ENCODE measurements at places on chromosomes 13 and 19.

DNA sequence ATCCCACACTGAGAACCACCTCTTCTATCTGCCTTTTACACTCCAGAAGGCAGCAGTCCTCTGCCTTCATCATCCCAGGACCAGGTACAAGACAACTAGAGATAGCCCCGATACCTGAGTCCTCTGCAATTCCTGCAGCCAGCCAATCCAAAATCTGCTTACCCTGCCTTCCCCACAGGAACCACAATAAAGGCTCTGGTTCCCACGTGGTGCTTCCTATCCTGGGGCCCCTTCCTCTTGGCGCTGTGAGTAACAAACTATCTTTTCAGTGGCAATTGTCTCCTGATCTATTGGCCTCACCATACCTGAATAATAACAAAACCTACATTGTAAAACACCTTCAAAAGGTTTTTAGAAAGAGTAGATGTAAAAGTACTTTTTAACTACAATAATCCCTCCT, 63.1 kb downstream of the ZDHHC20 start:
- DNase-seq: no peak

DNA sequence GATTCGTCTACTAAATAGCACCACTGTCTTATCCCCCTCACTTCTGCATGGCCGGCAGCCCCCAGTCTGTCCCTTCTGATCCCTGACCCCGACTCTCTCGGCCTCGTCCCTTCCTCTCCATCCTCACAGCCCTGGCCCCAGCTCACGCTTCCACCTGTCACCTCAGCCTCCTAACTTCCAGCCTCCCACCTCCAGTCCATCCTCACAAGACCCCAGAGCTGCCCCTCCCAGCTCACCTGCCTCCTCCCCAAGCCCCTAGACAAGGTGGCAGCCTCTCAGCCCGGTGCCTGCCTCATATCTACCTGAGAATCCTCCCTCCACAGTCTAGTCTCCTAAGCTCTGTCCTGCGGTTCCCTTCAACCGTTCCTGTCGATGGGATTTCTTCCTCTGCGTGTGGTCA, 10.0 kb downstream of the KCNC3 start:
- DNase-seq: no peak

DNA sequence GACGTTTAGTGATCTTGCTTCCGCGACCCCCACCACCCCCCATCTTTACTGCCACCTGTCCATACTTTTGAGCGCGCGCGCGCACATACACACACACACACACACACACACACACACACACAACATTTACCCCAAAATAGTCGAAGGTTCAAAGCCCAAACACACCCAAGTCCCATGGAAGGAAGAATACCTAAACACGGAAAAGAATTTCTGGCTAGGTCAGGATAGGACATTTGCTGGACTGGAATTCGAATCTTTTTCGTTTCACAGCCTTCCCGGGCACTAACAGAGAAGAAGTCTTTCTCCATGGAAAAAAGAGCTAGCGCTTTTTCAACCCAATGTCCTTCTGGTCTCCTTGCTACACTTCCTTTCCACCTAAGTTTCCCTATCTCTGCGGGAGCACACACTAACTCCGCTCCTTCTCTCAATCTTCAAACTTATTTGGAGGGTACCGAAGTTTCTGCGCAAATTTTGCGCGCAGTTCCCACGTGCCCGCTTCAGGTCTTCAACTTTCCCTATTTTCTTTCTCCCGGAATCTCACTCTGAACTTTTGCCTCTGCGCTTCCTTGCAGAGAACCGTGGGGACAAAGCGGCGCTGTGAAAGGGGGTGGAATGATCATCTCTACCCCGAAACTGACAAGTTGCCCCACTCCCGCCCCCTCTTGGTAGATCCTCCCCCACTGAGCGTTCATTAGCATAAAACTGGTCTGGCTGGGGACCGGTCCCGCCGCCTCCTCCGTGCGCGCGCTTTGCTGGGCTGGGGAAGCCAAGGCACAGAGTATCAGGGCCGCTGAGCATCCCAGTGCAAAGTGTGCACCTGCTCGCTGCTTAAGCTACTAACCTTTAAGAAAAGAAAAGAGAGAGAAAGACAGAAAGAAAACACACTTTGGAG, 2.7 kb downstream of the DACH1 start:
- DNase-seq: peak; percentile 69

- DNase-seq: no peak
These were observed 320.3 kb downstream of the ATP8A2 start for GRCh38 chr13:25692099-25692498.

GRCh38 chr13:29428310-29429181, 166.9 kb downstream of the SLC7A1 start:
- no peak for DNase-seq

DNA sequence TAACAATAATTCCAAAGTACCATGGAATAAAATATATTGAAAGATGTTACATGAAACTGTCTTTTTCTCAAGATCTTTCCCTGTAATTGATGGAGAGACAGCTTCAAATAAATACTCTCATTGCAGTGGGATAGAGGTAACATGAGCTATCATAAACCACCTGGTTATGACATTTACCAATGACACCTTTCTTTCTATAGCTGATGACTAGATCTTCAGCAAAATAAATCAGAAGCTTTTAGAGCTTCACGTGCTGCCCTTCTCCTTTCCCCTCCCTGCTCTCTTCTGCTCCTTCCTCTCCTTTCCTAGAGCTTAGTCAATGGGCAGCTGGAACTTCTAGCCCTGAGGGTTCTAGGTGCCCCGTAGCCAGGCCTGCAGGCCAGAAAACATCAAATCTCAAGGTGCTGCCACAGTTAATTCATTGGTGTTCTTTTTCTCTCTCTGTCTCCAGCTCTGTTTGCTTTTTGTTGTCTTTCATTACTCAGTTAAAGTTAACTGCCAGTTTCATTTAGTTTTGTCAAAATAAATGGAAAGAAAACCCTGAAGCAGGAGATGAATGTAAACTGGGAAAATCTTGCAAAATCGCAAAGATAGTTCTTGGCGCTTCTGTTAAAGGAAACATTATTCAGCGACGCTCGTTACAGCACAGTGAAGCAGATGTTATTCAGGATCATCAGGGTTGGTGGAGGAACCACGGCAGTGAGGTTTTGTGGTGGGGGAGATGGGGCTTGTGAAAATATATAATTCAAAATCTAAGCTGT, 8.3 kb upstream of the METTL21C start:
- DNase-seq: no peak

- DNase-seq: no peak
These were observed 185.3 kb downstream of the KCNRG start for GRCh38 chr13:50200569-50200968.

GRCh38 chr13:48573213-48574007, 40.5 kb upstream of the RCBTB2 start:
- no peak for DNase-seq

DNA sequence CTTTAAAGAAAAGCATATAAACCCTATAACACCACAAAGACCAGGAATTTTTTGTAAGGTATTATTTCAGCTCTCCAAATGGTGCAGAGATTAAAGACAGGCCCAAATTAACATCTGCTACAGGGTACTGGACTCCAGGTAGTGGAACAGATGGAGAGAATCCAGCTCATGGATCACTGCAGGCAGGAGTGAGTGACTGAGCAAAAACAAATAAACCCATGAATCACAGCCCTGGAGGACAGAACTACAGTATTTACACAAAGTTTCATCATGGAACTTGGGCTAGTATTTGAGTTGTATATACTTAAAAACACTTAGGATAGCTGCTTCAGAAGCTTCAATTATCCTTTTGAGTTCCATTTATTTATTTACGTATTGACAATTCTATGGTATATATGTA, 132.8 kb upstream of the SPRY2 start:
- DNase-seq: no peak

DNA sequence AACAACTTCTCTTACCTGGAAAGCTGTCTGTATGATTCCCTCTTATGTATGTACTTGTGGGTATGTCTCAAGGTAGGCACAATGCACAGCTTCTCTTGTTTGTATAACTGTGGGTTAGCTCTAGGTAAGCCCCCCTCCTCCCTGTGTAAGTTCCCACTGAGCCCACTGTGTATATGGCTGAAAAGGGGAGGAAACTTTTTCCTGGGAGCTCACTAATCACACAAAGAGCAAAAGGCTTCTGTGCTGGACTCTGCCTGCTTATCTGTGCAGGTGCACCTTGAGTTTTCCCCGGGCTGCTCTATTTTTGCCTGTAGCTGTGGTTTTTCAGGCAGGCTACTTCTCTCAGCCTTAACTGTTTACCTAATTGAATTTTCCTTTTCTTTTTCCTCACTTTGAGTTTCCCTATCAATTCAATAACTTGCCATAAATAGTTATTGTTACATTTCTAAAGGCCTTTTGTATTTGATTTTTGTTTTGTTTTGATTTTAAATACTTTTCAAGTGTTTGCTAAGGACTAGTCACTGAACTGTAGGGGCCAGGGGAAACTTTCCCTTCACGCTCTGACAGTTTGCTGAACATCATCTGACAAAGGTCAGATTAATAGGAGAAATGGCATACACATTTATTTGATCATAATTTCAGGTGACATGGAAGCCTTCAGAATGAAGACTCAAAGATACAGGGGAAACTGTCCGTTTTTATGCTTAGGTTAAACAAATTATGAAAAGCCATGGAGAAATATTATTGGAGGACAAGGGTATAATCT, 423.5 kb upstream of the ATXN8OS start:
- DNase-seq: no peak

DNA sequence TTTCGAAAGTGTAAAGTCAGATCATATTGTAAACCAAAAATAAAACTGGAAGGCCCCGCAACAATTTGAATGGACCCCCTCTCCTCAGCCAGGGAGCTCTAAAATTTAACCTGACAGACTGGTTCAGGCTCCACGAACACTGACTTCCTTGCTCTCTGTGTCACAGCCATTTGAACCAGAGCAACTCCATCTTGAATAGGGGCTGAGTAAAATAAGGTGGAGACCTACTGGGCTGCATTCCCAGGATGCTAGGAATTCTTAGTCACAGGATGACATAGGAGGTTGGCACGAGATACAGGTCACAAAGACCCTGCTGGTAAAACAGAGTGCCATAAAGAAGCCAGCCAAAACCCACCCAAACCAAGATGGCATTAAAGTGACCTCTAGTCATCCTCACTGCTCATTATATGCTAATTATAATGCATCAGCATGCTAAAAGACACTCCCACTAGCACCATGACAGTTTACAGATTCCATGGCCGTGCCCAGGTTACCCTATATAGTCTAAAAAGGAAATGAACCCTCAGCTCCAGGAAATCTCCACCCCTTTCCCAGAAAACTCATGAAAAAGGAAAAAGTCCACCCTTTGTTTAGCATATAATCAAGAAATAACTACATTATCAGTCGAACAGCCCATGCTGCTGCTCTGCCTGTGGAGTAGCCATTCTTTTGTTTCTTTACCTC, 43.1 kb downstream of the RFXAP start:
- no peak for DNase-seq

GRCh38 chr13:109790942-109791605, 4.7 kb upstream of the IRS2 start:
- no peak for DNase-seq

- no peak for DNase-seq
These were observed 41.1 kb downstream of the ZNF729 start for GRCh38 chr19:22327321-22327720.

GRCh38 chr13:110310541-110311442, 3.7 kb downstream of the COL4A2 start:
- no peak for DNase-seq

DNA sequence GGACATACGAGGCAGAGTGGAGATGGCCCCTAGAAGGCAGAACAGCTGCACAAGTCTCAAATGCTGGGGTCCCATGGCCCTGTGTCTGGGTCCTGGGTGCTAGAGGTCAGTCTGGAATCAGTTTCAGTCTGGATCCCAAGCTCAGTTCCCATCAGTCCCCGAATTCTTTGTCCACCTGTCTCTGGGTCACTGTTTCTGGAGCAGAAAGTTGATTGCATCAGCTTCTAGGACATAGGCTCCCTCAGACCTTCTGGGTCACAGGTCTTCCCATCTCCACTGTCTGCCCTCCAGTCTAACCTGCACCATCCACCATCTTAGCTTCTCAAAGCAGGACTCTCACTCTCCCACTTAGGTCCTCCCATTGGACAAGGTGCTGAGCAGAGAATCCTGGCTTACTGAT, 5.3 kb downstream of the LYPD4 start:
- no peak for DNase-seq

DNA sequence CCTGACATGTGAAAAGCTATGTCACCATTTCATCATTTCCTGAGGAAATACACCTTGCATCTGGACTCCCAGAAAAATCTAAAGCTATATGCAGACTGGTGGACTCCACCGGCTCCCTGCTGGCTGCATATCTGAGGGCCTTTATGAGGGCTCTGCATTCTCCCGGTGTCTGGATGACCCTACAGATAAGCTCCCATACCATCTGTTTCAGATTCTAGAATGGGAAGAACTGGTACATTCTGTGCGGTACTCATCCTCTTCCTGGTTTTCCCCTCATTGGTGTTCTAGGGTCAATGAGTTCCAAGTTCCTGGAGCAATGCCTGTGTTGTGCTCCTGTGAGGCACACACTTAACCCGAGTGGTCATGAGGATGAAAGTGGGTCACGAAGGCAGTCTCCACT, 60.4 kb downstream of the COL4A1 start:
- DNase-seq: no peak

DNA sequence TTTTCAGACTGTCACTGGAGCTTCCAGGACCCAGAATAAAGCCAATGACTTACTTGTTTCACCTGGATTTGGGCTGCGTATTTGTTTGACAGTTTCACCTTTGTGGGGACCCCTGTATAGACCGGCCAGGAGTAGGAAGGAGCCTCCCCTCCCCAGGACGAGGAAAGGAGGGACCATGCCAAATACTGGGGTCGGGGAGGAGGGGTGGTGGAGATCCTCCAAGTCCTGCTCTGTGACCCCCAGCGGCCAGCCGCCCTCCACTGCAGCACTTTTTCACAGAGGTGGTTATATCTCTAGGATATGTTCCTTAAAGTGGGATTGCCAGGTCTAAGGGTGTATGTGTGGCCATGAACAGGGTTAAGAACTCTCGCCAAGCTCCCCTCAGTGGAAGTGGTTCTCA, 25.7 kb upstream of the ZNF492 start:
- DNase-seq: peak; percentile 4

GRCh38 chr13:32824675-32825074, 191.5 kb upstream of the KL start:
- no peak for DNase-seq

- DNase-seq: no peak
These were observed 1.8 kb downstream of the CDX2 start for GRCh38 chr13:27967203-27967735.

- DNase-seq: no peak
These were observed 692.7 kb downstream of the UQCRFS1 start for GRCh38 chr19:28519952-28520861.

- no peak for DNase-seq
These were observed 4.6 kb upstream of the ATP8B3 start for GRCh38 chr19:1816530-1817298.

Data from upper lobe of right lung (tissue), 1 donor.